ENCODE measurements at places on chromosomes 2 and 18.
A peak's percentile ranks its signal among the peaks of the same experiment; 100 is the strongest.

DNA sequence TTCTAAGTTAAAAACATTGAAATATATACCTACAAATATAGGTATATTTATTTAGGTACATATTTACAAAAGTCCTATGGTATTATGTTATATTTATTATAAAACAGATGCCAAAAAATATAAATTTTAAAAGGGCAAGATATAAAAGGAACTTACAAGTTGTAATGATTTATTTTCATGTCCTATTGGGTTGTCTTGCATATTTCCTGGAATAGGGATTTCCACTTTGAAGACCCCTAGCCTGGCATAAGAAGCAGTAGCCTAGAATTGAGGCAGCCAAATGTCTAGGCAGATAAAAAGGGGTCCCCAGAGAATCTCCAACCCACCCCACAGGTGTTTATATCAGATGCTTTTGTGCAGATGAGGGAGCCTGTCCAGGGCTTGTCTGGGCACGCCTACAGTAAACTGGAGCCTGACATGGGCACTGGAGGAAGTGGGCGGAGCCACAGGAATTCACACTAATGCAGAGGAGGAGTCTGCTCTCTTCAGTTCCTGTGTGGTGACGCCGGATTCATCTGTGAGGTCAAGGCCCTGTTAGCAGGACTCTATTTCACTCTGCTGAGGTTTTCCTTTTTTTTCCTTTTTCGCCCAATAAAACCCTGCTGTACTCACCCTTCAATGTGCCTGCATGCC is 1088.9 kb upstream of the PIK3C3 start:
- no peak for DNase-seq

DNA sequence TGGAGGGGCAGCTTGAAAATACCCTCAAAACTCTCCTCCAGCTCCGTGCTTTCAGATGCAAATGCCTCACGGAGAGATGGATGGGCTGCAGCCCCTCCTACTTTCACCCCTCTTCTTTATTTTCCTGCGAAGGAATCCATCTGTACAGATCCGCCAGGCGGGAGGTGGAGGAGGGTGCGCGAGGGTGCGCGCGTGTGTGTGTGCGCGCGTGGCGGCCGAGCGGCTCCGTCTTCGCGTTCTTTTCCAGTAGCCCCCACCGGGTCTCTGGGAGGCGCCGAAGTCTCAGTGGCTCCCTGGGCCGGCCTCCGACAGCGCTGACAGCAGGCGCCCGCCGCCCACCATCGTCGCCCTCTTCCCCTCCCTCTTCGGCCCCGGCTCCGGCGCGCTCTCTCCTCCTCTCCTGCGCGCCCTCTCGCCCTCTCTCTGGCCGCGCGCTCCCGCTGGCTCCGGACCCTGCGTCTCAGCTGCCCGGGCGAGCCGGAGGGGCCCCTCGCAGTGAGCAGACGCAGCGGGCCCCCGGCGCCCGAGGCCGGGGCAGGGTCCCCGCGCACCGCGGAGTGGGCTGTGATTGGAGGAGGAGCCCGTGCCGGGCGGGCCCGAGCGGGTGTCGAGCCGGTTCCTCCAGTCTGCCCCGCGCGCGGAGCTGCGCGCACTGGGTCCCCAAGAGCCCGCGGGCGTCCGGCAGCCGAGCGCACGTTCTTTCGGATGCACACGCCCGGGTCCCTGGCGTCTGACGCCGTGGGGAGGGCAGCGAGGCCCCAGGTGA is at the start of gene CDH7:
CDH7 (plus strand) TSS at position 624 of the 766 bp plus-strand sequence. CDS start 11,831 bp downstream, outside the sequence.
- DNase-seq, result peak; percentile 83

- peak; percentile 24 for DNase-seq
Observed at GRCh38 chr2:95352310-95353054, 50.0 kb upstream of the FAHD2A start.

GRCh38 chr18:9328776-9329175 is 5.8 kb upstream of the TWSG1 start:
- no peak for DNase-seq

DNA sequence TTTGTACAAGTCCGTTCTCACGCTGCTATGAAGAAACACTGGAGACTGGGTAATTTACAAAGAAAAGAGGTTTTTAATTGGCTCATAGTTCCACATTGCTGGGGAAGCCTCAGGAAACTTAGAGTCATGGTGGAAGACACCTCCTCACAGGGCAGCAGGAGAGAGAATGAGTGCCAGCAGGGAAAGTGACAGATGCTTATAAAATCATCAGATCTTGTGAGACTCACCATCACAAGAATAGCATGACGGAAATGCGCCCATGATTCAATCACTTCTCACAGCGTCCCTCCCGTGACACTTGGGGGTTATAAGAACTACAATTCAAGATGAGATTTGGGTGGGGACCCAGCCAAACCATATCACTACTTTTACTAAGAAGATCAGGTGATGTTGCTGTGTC is 285.8 kb downstream of the TMX3 start:
- DNase-seq, result no peak

GRCh38 chr2:239293775-239294430 is 106.9 kb downstream of the HDAC4 start:
- DNase-seq, result no peak

GRCh38 chr2:29106980-29107388 is 8.2 kb upstream of the CLIP4 start:
- no peak for DNase-seq
